Mesothelial cell of epicardium (in vitro differentiated cells): ENCODE measurements at places on chromosomes 1 and 21. TPM values are rescaled to one million over a fixed set of nuclear protein-coding genes. Genes with fewer than 3 reads are reported as not detected.
A peak's percentile ranks its signal among the peaks of the same experiment; 100 is the strongest.

DNA sequence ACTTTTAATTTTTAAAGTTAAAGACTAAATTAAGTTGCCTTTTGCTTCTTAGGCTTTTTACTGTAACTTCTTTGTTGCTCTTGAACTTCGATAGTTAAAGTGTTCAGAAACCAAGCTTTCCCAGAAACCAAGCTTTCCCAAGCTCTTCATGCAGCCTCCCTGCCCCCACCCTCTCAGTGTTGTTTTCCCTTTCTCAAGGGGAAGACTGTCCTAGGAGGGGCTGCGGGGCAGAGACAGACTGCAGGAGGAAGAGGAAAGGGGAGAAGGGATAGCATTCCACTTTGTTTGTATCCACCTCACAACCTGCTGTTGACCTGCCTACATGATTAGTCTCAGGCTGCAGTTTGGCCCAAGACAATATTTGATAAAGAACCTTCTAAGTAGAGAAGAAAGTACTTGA is 39.0 kb upstream of the DIPK1A start:
- peaks cover 35% of the 10 kb centered on the region for H3K4me1 ChIP-seq
- peaks cover 6% of the 10 kb centered on the region for H3K27me3 ChIP-seq
- H3K27ac ChIP-seq = peak overlapping the region; percentile 94

DNA sequence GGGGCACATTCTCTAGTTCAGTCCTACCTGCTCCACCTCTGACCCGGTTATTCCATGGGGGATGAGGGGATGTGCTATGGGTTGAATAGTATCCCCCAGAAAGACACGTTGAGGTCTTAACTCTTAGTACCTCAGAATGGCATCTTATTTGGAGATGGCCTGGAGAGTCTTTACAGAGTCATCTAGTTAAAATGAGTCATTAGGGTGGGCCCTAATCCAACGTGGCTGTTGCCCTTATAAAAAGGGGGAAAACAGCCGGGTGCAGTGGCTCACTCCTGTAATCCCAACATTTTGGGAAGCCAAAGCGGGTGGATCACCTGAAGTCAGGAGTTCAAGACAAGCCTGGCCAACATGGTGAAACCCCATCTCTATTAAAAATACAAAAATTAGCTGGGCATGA is 5.7 kb downstream of the TMPRSS3 start:
- H3K4me3 ChIP-seq = no peak overlapping the region
- no peak for DNase-seq
- no peak overlapping the region for H3K27ac ChIP-seq
- peaks cover 9% of the 10 kb centered on the region for H3K4me1 ChIP-seq
- H3K27me3 ChIP-seq = peaks cover 12% of the 10 kb centered on the region

DNA sequence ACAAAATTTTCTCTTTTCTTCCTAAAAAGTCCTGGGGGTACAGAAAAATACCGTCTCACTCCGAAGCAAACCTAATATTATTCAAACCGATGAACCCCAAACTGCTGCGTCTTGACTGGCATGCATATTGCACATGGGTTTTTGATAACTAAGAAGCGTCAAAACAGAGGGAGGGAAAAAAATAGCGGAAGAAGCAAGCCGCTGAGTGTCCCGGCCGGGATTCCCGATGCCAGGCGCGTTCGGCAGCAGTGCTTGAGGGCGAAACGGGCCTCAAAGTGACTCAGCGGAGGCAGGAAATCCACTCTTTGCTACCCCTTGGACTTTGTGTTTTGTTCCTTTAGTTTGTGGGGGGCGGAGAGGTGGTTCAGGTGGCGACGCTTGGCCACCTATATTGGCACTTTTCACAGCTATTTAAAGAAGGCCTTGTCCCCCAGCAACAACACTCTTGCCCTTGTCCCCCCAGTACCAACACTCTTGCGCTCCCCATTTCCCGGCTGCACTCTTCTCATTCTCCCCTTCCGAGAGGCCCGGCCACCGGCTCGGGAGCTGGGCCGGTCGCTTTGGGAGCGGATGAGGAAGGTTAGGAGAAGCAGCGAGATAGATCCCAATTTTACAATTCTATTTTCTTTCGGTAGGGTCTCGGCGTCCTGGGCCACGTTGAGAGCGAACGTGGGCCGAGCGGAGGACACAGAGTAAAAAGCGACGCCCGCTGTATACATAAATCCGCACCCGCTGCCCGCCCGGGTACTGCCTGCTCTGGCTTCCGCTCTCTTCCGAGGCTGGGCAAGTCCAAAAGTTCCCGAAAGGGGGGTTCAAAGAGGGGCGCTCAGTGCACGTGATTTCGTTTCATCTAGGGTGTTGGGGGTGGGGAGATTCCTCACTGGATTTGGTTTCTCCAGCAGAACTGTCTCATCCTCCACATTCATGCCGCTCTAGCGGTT is 2.5 kb downstream of the LMX1A start:
- peaks cover 23% of the 10 kb centered on the region for H3K4me1 ChIP-seq
- no peak overlapping the region for H3K27ac ChIP-seq
- H3K4me3 ChIP-seq = peak overlapping the region; percentile 15

GRCh38 chr1:13590486-13590885 is 6.9 kb downstream of the PDPN start:
- no peak overlapping the region for H3K4me3 ChIP-seq
- H3K36me3 ChIP-seq = peaks cover 25% of the 10 kb centered on the region
- DNase-seq = no peak
- no peak overlapping the region for H3K27ac ChIP-seq
- H3K4me1 ChIP-seq = peaks cover 49% of the 10 kb centered on the region
- no peaks in the 10 kb centered on the region for H3K27me3 ChIP-seq

DNA sequence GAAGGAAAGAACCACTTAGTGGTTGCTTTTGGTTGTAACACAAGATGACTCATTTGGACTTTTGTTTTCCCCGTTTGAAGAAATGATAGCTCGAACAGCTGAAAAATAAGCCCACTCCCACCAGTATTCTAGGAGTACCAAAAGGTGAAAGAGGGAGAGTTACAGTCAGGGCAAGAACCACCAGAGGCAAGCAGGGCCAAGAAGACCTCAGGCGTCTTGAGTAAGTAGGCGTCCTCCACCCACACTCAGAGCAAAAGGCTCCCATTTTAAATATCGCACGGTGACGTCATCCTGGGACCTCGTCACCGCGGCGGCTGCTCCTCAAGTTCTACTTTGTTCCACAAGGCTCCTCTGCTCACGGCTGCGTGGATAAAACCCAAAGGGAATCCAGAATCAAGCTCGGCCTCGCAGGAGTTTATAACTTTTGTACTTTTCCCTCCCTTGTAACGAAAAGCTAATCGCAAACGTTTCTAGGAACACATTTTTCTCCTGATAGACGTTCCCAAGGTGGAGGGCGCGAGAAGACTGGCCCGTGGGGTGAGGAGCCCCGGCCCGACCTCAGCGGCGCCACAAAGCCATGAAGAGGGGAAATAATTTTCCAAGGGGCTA is 1.2 kb downstream of the BTG3 start:
- peak overlapping the region; percentile 100 for H3K27ac ChIP-seq
- peaks cover 11% of the 10 kb centered on the region for H3K36me3 ChIP-seq
- H3K27me3 ChIP-seq = no peaks in the 10 kb centered on the region

DNA sequence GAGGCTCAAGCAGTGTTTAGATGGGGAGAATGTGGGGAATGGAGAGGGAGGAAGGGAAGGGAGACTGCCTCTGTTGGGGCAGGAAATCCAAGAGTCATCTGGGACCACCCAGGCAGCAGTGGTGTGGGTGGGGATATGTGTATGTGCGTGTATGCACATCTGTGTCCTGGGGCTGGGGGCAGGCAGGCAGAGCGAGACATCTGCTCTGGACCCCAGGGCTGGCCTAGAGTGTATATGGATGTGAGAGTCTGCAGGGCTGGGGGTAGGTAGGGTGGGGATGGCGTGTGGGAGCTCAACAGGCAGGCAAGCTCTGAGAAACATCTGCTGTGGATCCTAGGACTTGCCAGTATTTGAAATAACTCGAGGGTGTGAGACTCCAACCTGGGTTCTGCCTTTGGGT is 3.5 kb downstream of the PTCH2 start:
- H3K36me3 ChIP-seq = no peaks in the 10 kb centered on the region
- no peak overlapping the region for H3K4me3 ChIP-seq
- peak overlapping the region; percentile 50 for H3K27ac ChIP-seq
- H3K27me3 ChIP-seq = peaks cover 21% of the 10 kb centered on the region

- no peak for DNase-seq
- H3K4me3 ChIP-seq = no peak overlapping the region
- H3K27ac ChIP-seq = no peak overlapping the region
- H3K36me3 ChIP-seq = peaks cover 17% of the 10 kb centered on the region
- no peaks in the 10 kb centered on the region for H3K27me3 ChIP-seq
Observed at GRCh38 chr1:117842408-117843170, 86.8 kb downstream of the GDAP2 start.

- H3K4me3 ChIP-seq = no peak overlapping the region
- peaks cover 4% of the 10 kb centered on the region for H3K4me1 ChIP-seq
- DNase-seq = no peak
Observed at GRCh38 chr21:35367553-35367952, 318.5 kb upstream of the RUNX1 start.

- peaks cover 33% of the 10 kb centered on the region for H3K27me3 ChIP-seq
- peaks cover 40% of the 10 kb centered on the region for H3K4me1 ChIP-seq
- peak within 1 kb of the TSS; percentile 82 for H3K27ac ChIP-seq
- peaks cover 5% of the 10 kb centered on the region for H3K36me3 ChIP-seq
- H3K4me3 ChIP-seq = peak within 1 kb of the TSS; percentile 84
Observed at GRCh38 chr1:145964328-145965118, at the start of the genes ANKRD34A and POLR3GL. Gene ANKRD34A, minus strand, starts transcription at chr1:145964575. Its CDS starts 2,816 bp downstream, at chr1:145961759. Gene POLR3GL, plus strand, starts transcription at chr1:145964690. Its CDS starts 10,176 bp downstream, at chr1:145974866.

DNA sequence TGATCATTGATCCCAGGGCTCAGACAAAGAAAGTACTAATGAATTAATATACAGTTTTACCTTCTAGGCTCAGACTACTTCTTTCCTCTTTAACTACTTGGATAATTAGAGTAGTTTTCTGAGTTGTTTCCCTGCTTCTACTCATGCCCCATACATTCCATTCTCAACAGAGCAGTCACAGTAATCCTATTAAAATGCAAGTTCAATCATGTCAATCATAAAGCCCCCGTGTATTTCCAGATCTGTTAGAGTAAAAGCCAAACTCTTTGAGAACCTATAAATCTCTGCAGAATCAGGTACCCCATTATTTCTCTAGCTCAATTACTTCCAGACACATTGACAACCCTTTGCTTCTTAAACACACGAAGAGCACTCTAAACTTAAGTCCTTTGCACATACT is 242.1 kb upstream of the PRMT6 start:
- no peak overlapping the region for H3K27ac ChIP-seq
- no peaks in the 10 kb centered on the region for H3K4me1 ChIP-seq
- H3K4me3 ChIP-seq = no peak overlapping the region

- H3K4me3 ChIP-seq = no peak overlapping the region
- H3K4me1 ChIP-seq = peaks cover 12% of the 10 kb centered on the region
- no peak for DNase-seq
- no peak overlapping the region for H3K27ac ChIP-seq
- peaks cover 36% of the 10 kb centered on the region for H3K27me3 ChIP-seq
Observed at GRCh38 chr1:47175227-47175934, 14.5 kb downstream of the PDZK1IP1 start.

DNA sequence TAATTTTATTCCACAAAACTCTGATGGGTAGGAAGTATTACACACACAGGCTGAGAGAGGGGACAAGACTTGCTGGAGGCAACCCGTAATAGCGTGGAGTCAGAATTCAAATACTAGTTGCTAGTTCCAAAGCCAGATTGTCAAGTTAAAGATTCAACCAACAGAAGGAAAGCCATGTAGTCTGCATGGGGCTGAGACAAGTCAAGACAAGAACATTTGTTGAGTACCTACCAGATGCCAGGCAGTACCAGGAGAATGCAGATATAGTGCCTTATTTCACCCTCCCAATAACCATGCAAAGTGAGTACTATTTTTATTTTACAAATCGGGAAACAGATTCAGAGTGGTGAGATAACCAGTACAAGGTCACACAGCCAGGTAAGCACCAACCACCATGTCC is 110.4 kb upstream of the SPATA6 start:
- no peak overlapping the region for H3K27ac ChIP-seq
- H3K4me1 ChIP-seq = peaks cover 20% of the 10 kb centered on the region
- H3K27me3 ChIP-seq = peaks cover 7% of the 10 kb centered on the region
- DNase-seq = no peak

DNA sequence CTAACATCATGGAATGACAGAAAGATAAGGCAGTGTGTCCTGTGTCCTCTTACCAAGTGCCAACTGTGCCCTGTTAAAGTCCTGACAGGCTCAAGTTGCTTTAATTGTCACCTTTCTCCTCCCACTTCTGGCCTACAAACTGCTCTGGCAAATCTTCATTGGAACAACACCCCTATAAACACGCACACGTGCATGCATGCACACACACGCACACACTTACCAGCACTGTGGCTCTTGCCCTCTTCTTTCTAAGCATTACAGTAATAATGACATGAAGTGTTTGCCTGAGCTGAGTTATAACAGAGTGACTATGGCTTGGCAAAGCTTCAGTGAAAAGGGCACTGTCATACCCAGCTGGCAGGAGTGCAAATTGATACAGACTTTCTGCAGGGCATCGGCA is 82.3 kb upstream of the SYT6 start:
- peaks cover 2% of the 10 kb centered on the region for H3K36me3 ChIP-seq
- DNase-seq = no peak
- H3K27ac ChIP-seq = no peak overlapping the region
- H3K4me1 ChIP-seq = peaks cover 2% of the 10 kb centered on the region

DNA sequence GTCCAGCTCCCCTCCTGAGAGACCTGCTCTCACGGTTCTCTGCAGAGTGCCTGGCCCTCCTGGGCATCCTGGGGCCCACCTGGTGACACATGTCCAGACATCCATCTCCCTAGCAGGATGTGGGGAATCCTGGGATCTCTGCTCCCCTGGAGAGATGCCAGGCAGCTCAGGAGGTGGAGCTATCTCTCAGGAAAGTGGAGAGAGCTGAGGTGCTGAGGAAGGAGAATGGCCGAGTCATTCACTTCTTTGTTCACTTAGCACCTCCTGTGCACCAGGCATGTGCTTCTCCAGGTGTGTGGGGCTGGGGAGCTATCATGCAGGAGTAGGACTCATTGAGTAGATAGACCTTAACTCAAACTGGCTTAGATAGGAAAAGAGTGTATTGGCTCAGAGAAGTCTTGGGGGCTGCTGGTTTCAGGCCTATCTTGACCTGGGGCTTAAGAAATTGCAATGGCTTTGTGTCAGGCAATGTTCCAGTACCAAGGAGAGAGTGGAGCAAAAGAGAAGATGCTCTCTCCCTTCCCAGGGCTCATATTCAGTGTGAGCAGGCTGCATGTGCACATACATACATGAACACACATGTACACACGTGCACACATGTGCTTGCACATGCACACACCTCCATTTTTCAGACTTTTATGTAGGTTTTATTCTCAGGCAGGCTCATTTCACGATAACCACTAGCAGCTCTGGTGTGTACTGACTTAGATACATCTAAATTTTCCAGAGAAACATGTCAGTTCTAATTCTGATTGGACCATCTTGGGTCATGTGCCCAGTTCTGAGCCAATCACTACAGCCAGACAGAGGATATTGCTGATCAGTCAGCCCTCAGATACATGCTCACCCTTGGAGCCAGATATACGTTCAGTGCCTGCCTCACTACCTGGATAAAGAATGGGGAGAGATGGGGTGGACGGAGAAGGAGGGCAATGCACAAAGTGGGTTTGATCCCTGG is 437.6 kb downstream of the PTPRU start:
- H3K36me3 ChIP-seq = no peaks in the 10 kb centered on the region
- no peak for DNase-seq
- peaks cover 1% of the 10 kb centered on the region for H3K4me1 ChIP-seq
- no peak overlapping the region for H3K27ac ChIP-seq
- H3K27me3 ChIP-seq = peaks cover 8% of the 10 kb centered on the region

GRCh38 chr1:89917353-89917752 is 77.6 kb upstream of the ZNF326 start:
- H3K4me1 ChIP-seq = peaks cover 16% of the 10 kb centered on the region
- H3K4me3 ChIP-seq = no peak overlapping the region
- no peaks in the 10 kb centered on the region for H3K27me3 ChIP-seq
- H3K27ac ChIP-seq = no peak overlapping the region
- no peak for DNase-seq
- no peaks in the 10 kb centered on the region for H3K36me3 ChIP-seq

The C1orf52 gene
- 44.6 to 48.2 TPM (median 47.4 TPM) in 3 replicates for total RNA-seq

The CBR3 gene
- 0.31 TPM in 1 of 3 replicates, not detected in the others for total RNA-seq
